Stimulated activated CD8-positive, alpha-beta memory T cell treated with anti-CD3 and anti-CD28 coated beads, Interleukin-4, amount 100 ng/mL, for 1 hour (primary cell): ENCODE measurements at places on chromosomes 3 and 15.

- no peak for DNase-seq
Observed at GRCh38 chr3:167662919-167663400, 9.2 kb upstream of the WDR49 start.

GRCh38 chr3:12192655-12193484 lies 34.2 kb upstream of the TIMP4 start:
- no peak for DNase-seq

DNA sequence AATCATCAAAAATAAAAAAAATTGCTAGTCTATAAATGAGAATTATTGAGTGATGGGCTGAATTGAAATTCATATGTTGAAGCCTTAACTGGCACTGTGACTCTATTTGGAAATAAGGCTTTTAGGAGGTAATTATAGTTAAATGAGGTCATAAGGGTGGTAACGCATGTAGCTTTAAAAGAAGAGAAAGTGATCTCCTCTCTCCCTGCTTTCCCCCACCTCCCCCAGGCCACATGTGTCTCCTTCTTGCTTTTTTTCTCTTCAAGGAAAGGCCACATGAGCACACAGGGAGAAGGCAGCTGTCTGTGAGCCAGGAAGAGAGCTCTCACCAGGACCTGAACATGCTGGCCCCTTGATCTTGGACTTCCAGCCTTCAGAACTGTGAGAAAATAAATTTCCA lies 48.2 kb upstream of the ARPP19 start:
- no peak for DNase-seq

GRCh38 chr3:160801386-160802118 lies 45.5 kb downstream of the PPM1L start:
- DNase-seq, result no peak

- DNase-seq, result no peak
Observed at GRCh38 chr3:112740835-112741234, 99.9 kb upstream of the CCDC80 start.

DNA sequence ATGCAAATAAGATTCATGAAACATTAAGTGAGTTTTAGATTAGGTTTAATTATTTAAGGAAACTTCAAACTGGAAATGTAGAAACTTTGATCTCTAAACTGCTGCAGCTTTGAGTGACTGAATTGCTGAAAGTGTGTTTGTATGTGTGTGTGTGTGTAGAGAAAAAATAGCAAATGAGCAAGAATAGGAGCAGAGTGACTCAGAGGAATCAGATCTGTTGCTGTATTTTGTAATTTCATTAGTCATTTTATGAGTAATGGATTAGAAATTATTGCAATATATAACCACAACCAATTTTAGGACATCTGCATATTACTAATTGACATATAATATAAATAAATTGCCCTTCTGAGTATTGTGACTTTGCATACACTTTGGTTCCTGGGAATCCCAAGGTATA lies 52.8 kb upstream of the SLC9A9 start:
- no peak for DNase-seq

- peak; percentile 95 for DNase-seq
Observed at GRCh38 chr15:90994417-90995311, at the start of gene PRC1. PRC1 (minus strand) TSS chr15:90994535; CDS start chr15:90994417, 118 bp downstream.

DNA sequence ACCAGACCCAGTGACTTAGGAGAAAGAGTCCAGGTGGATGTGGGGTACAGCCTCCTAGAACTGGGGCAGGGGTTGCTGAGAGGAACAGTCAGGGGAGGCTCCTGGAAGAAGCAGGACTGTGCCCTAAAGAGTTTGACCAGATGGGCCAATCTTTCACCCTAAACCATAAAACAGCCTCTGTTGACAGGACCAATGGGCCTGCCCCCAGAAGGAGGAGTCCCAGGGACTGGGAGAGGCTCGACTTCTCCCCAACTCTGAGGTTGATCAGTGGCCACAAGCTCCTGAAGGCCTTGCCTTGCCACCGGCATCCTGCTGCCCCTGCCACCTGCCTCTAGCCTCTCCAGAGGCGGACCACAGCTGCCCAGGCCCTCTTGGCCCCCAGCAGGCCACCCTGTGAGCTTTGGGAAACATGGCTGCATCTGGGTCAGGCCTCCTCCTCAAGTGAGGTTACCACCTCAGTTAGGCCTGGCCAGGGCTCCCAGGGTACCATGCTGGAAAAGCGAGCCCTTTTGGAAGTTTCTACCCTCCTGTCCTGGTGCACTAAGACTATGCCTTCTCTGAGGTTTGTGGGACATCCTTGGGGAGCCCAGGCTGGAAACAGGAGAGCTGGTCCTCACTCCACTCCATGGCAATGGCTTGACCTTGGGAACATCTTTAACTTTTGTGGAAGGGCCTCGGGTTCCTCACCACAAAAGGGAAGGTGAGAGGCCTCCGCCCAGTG lies 2.8 kb downstream of the VIPR1 start:
- no peak for DNase-seq
